Activated gamma-delta T cell treated with anti-CD3 and anti-CD28 coated beads, Interleukin-2, amount 50 U/mL, for 16 hours (primary cell): ENCODE measurements at places on chromosomes 1 and 21.

DNA sequence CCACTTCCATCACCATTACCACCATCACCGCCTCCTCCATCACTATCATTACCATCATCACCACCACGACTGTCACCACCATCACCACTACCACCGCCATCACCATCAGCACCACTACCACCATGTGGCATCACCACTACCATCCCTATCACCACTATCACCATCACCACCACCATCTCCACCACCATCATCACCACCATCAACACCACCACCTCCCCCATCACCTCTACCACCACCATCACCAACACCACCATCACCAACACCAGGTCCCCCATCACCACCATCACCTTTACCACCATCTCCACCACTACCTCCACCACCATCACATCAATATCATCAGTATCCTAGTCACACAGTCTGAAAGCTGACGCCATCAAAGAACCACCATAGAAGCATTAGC is 39.9 kb upstream of the RIPK4 start:
- no peak for DNase-seq

DNA sequence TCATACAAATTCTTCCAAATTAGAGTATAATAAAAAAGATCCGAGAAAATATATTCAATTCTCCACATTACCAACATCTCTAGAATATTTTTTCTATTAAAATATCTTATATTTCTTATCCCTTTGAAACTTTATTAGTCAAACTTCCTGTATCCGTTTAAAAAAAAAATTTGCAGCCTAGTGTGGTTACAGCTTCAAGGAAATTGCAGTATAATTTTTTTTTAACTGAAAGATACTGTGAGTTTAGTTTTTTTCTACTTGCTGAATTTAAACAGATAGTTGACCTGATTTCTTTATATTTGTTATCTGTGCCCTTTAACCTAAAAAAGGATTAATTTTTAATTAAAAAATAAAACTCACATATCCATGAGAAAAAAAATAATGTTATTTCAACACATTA is 1.5 kb downstream of the RGS18 start:
- DNase-seq: no peak

DNA sequence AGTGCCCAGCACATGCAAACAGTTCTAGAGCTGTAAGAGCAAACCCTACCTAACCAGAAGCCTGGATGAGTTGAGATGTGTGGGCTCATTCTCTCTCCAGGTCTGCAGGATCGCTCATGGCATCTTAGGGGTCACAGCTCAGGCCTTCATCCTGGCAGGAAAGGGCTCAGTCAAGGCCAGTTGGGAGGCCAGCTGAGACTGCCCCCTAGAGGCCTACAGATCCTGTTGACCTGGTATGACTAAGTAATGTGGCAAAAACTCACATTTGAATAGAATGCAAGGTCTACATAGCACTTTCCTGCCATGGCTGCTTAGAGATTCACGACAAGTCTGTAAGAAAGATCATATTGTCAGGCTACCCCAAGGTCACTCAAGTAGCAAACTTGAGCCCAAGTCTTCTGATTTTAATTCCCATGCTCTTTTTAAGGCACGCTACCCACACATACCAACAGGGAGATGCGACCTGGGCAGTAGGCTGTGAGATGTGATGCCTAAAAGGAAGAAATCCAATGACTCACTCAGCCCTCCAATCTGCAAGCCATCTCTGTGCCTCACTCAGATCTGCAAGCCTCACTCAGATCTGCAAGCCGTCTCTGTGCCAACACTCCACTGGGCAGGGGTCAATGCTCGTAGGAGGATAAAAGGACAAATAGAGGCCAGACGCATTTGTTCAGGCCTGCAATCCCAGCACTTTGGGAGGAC is 5.1 kb upstream of the CAPN8 start:
- no peak for DNase-seq

DNA sequence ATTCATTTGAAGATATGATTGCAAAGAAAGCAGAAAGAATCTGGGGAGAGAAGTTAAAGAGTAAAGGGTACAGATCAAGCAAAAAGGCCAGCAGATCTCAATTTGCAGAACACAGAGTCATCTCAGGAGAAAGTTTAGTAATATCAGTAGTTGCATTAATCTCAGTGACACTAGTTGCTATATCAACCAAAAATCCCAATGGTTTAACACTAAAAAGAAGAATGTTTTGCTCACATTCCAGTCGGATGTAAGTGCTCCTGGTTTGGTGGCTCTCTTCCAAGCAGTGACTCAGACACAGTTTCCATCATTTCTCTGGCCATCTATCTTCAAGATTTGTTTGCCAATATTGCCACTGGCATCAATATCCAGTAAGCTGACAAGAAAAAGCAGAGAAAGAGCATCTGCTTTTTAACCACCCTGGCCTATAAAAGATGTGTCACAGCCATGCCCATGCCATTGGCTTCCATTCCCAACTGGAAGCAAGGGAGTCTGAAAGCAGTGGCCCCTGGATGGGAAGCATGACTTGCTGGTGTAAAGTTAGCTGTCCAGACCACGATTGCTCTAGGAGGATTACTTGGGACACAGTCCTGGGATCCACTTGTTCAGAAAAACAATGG is 45.5 kb upstream of the AIM2 start:
- DNase-seq: no peak

GRCh38 chr1:45543581-45544417 is 6.8 kb upstream of the AKR1A1 start:
- peak; percentile 60 for DNase-seq

DNA sequence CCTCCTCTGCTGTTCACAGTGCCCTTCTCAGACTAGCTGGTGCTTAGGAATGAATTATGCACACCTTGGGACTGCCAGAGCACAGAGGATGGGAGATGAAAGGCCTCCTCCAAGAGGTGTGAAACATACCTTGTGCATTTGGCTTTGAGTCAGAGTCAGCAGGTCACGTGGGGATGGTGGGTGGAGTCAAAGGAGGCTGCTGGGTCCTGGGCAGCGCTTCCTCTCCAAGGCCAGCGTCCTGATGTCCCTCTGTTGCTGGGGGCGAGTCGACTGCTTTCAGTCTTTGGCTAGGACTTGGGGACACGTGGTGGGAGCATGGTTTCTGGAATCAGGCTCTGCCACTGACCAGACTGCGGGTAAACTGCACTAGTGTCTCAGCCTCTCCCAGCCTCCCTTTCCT is 91.2 kb downstream of the AJAP1 start:
- DNase-seq: no peak

GRCh38 chr1:150979092-150980056 is 2.7 kb upstream of the ANXA9 start:
- peak; percentile 89 for DNase-seq

- DNase-seq: no peak
Measured at GRCh38 chr1:63798284-63798683, 24.5 kb downstream of the ROR1 start.

GRCh38 chr1:40058453-40059337 is 18.2 kb downstream of the CAP1 start:
- no peak for DNase-seq

- no peak for DNase-seq
Measured at GRCh38 chr1:53259932-53260331, 21.6 kb upstream of the MAGOH start.

DNA sequence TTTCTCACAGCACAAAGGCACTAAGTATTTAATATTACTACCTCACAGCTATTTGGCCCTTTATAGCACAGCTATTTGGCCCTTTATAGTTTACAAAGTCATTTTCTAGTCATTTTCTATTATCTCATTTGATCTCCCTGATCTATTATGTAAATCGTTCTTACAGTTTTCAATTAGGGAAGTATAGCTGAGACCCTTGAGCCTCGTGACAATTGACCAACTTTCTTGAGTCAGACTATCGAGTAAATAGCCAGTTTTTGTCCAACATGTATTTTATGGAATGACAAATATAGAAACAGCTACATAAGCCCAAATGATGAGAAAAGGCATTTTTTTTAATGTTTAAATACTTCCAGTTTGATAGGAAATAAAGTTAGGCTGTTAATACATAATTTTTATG is 7.0 kb upstream of the ANGPTL1 start:
- DNase-seq: no peak

DNA sequence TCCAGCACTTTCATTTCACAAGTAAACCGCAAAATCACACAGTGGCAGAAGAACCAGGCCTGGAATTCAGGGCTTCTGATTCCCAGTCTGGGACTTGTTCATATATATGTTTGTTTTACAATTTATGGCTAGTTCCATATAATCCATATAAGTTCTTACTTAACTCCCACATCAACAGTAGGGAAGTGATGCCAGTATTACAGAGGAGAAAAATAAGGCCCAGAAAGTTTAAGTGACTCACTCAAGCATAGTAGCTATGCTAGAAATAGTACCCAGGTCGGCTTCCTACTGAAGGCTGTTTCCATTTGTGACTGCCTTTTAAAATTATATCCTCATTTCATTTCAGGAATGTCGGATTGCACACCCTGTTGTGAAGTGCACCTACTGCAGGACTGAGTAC is 1.4 kb downstream of the FAM76A start:
- no peak for DNase-seq

- DNase-seq: peak; percentile 27
Measured at GRCh38 chr1:117661027-117661426, 55.2 kb downstream of the TENT5C start.

GRCh38 chr1:226634611-226635246 is 86.2 kb downstream of the STUM start:
- no peak for DNase-seq

DNA sequence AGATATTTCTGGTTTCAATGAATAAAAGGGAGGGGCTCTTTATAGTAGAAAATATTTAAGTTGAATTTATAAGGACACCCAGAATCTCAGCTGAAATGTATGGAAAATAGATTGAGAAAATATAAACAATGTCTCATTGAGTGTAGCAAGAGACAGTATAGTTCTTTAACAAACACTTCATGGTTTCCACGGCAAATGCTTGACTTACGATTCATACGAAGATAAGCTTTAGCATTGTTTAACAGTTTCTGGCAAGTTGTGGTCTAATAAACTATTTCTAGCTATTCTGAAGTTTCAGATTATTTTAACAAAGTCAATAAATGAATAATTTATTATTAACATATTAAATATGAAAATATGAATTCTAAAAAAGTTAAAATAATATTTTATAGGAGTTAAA is 1419.4 kb downstream of the KCNT2 start:
- DNase-seq: no peak
